Fibroblast of mammary gland (primary cell): ENCODE measurements at places on chromosomes 5 and 9.

- DNase-seq: no peak
These were observed 395 bp downstream of the TLN1 start for GRCh38 chr9:35731415-35732184.

- DNase-seq: no peak
These were observed 125.1 kb upstream of the FBXL7 start for GRCh38 chr5:15374886-15375285.

- peak; percentile 16 for DNase-seq
These were observed 131.1 kb downstream of the ACTL7B start for GRCh38 chr9:108724652-108725051.

- no peak for DNase-seq
These were observed 104.3 kb downstream of the PHF2 start for GRCh38 chr9:93680443-93681268.

- DNase-seq: peak; percentile 52
These were observed 374.8 kb downstream of the KIAA0825 start for GRCh38 chr5:94243612-94244011.

GRCh38 chr9:123812984-123813383, 116.9 kb downstream of the DENND1A start:
- no peak for DNase-seq

DNA sequence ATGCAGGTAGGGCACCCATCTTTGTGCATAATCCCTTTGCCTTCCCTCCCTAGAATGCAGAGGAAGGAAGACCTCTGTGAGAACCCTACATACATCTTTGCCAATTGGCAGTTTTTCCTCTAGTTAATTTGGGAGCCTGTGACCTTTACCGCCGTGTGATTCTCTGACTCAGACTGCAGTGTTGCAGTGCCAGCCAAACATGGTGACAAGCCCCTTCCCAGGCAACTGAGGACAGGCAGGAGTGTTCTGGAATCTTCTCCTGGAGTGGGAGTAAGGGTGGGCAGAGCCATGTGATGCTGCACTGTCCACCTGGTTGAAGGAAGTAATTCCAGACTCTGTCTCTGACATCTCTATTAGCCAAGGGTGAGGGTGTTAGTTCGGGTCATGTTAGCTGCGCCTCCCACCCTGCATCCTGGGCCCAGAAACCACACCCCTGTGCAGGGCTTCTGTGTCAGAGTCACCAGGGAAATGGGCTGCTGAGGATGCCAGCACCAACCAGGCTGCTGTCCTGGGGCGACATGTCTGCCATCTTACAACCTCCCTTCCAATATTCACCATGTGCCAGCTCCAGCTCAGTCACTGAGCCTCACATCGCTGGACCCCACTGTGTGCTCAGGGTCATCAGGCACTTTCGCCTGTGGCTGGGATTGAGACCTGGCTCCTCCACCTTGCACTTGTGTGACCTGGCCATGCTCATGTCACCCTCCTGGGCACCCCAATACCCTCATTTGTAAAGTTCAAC, 21.8 kb downstream of the KCNIP1 start:
- DNase-seq: no peak

- no peak for DNase-seq
These were observed 147.5 kb downstream of the SLIT3 start for GRCh38 chr5:169153405-169153804.

- DNase-seq: no peak
These were observed 374.7 kb downstream of the ZSWIM6 start for GRCh38 chr5:61706751-61707150.

- no peak for DNase-seq
These were observed 7.5 kb downstream of the CMBL start for GRCh38 chr5:10300246-10300645.

DNA sequence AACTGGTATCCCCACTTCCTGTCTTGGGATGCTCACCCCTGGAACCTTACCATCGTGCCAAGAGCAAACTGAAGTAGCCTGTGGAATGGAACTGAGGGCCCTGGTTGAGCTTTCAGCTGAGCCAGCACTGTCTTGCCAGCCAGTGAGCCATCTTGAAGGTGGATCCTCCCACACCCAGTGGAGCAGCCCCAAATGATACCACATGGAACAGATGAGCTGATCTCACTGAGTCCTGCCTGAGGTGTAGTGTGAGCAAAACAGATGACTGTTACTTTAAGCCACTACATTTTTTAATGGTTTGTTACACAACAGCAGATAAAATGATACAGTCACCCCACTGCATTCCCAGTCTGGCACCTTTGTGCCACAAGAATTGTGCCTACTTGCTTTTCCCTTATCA, 2.2 kb upstream of the PCYOX1L start:
- DNase-seq: peak; percentile 19

GRCh38 chr9:31733166-31733565, 651.3 kb upstream of the ACO1 start:
- DNase-seq: no peak

- DNase-seq: no peak
These were observed 428 bp downstream of the C5orf52 start for GRCh38 chr5:157671592-157672330.

DNA sequence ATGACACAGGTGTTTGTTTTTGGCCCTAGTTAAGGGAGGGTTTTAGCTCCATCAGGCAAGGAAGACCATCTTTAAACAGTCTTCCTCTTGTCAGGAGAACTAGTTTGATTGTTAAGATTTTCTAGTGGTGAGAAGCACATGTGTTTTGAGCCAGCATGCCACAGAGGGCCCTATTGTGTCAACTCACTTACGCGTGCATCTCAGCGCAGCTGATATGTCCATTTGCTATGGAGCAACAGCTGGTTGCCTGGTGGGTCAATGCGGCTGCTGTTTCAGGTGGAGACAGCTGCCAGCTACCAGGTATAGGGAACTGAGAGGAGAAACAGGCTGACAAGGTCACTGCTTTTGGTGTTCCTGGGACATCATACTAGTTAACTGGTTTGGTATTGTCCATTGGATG, 100.5 kb upstream of the PRRC1 start:
- no peak for DNase-seq

GRCh38 chr9:127975376-127976315, 5.1 kb downstream of the EEIG1 start:
- no peak for DNase-seq

- peak; percentile 54 for DNase-seq
These were observed 177.2 kb upstream of the TUT7 start for GRCh38 chr9:86531273-86531970.

DNA sequence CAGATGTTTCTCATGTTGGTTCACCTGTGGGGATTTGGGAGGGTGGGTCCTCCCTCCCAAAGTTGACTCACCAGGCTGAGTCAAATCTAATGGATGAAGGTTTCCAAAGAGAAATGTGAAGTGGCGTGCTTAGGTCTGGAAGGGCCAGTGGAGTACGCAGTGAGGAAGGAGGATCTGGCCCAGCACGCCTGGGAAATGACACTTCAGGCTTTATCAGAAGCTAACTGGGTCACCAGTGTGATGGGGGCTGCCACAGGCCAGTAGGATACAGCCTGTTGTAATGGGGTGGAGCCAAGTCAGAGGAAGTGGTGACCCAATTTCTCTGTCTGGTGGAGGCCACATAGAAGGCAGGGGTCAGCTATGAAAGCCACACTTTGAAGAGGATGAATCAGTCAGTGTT, 18.0 kb downstream of the POLR1E start:
- peak; percentile 31 for DNase-seq

- no peak for DNase-seq
These were observed 238.1 kb downstream of the GAS1 start for GRCh38 chr9:86708918-86709835.

DNA sequence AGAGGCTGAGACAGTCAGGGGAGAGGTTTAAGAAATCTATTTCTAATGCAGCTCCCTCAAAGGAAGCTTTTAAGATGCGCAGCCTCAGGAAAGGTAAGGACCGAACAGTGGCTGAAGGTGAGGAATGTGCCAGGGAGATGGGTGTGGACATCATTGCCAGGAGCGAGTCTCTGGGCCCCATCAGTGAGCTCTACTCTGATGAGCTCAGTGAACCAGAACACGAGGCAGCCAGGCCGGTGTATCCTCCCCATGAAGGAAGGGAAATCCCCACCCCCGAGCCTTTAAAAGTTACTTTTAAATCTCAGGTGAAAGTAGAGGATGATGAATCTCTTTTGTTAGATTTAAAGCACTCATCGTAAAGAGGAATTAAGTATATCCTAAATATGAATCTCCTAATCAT, 8.2 kb downstream of the CAVIN4 start:
- no peak for DNase-seq

GRCh38 chr5:104513121-104513602, 950.6 kb upstream of the NUDT12 start:
- DNase-seq: peak; percentile 45

DNA sequence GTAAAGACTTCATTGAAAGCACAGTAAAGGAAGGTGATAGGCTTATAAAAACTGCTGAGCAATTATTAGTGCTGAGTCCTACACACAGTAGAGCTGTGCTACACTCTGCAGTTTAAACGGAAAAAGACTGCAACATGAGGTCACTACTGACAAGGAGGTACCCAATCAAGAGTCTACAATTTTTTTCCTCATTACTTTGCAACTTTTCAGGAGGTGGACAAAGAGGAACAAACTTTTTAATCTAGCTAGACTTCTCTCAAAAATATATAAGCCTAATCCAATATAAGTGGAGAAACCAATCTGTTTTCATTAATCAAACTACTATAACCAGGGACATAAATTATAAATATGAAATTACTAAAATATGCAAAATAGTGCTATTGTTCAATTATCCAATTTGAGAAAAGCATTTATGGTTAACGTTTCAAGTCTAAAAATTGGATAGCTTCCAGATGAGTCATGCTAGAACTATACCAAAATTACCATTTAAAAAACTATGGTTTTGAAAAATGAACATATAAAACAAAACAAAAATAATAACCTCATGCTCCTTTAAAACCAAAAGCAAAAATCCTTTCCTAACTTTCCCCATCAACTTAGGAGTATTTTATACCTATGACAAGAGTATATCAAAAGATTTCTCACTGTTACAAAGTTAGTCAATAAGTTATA, 37.7 kb downstream of the FAM13B start:
- DNase-seq: peak; percentile 64

GRCh38 chr5:32852535-32852934, 141.4 kb downstream of the NPR3 start:
- DNase-seq: peak; percentile 87

- peak; percentile 63 for DNase-seq
These were observed 11.4 kb downstream of the GCNT4 start for GRCh38 chr5:75040973-75041372.

- DNase-seq: no peak
These were observed 7.1 kb upstream of the IL17B start for GRCh38 chr5:149386166-149386565.

- peak; percentile 66 for DNase-seq
These were observed 665 bp downstream of the RASA1 start for GRCh38 chr5:87268126-87268969.

DNA sequence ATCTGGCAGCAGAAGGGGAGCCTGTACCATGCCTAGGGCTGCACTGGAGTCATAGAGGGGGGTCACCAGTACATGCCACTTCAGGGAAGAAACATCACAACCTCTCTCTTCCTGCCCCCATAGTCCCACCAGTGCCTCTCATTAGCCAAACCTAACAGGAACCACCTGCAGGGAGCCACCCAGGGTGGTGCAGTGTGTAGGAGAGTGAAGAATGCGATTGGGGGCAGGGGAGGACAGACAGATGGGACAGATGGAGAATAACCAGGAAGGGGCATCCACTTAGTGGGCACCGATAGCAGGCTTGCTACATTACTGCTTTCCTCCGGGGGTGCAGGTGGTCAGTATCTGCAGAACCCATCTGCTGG, 19.2 kb downstream of the DAPK1 start:
- DNase-seq: no peak

DNA sequence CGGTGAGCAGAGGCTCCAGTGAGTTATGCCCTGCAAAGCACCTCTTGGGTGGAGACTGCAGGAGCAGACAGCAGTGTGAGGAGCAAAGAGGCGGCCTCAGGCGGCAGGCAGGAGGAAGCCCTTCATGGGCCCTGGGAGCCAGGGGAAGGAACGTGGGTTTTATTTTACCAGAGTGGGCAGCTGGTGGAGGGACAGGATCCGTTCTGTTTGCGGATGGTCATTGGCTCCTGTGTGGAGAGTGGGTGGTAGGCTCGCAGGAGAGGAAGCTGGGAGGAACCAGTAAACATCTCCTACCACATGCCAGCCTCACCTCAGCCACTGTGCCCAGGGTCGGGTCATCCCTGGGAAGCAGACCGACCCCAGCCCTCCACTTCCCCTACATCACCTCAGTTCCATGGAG, 24.4 kb downstream of the HNRNPH1 start:
- no peak for DNase-seq

- DNase-seq: no peak
These were observed 64.8 kb upstream of the SPTLC1 start for GRCh38 chr9:92180002-92180400.

- DNase-seq: peak; percentile 59
These were observed 72.0 kb downstream of the SEMA6A start for GRCh38 chr5:116502616-116503015.

- no peak for DNase-seq
These were observed 7.3 kb upstream of the FGF18 start for GRCh38 chr5:171412186-171412585.
